Stimulated activated CD4-positive, alpha-beta T cell treated with anti-CD3 and anti-CD28 coated beads, Interleukin-12 subunit alpha, Interleukin-12 subunit beta, amount 100 ng/mL, for 48 hours (primary cell): ENCODE measurements at places on chromosomes 16 and 17.

DNA sequence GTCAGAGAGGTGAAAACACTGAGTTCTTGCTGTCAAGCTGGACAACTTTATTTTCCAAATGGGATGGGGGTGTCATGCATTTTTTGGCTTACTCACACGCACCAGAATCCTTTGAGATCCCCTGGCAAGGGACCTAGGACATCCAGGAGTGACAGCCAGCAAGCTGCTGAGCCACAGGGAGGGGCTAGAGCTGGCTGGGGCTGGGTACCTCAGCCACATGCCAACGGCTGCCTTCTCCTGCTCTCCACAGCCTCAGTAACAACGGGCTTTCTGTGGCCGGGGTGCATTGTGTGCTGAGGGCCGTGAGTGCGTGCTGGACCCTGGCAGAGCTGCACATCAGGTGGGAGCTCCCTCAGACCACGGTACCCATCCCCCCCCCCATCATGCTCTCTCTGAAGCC is 47.6 kb downstream of the NLRC5 start:
- DNase-seq, result no peak

GRCh38 chr16:80407265-80407987 is 133.4 kb upstream of the DYNLRB2 start:
- no peak for DNase-seq

- no peak for DNase-seq
Observed at GRCh38 chr17:41492351-41492750, 2.6 kb upstream of the KRT36 start.

- DNase-seq, result no peak
Observed at GRCh38 chr16:19301931-19302330, 16.4 kb downstream of the CLEC19A start.

GRCh38 chr17:61462719-61463315 is 10.6 kb downstream of the TBX4 start:
- DNase-seq, result no peak

GRCh38 chr17:17345294-17345597 is 42.1 kb downstream of the NT5M start:
- DNase-seq, result no peak

DNA sequence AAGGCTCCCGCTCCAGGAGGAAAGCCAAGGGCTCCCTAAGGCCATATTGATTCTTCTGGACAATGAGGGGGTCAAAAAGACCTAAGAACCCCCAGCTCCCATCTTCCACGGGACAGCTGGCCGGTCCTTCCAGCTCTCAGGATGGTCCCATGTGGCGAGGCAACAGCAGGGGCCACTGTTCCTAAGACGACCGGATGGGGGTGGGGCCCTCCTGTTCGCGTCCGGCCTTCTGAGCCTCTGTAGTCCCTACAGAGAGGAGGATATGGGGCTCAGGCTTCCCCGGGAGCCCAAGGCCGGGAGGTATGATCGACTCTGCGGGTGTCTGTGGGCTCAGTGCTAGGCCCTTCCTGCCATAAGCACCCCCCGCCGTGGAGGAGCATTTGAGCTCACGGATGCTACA is 6.0 kb upstream of the DCXR start:
- DNase-seq, result no peak

GRCh38 chr17:69448431-69449102 is 34.1 kb downstream of the MAP2K6 start:
- DNase-seq, result no peak

- DNase-seq, result no peak
Observed at GRCh38 chr17:38898291-38898679, 27.1 kb upstream of the LASP1NB start.

- DNase-seq, result no peak
Observed at GRCh38 chr17:77146246-77146632, 5.5 kb downstream of the SEC14L1 start.

- no peak for DNase-seq
Observed at GRCh38 chr17:39156491-39156890, 5.1 kb upstream of the PLXDC1 start.

DNA sequence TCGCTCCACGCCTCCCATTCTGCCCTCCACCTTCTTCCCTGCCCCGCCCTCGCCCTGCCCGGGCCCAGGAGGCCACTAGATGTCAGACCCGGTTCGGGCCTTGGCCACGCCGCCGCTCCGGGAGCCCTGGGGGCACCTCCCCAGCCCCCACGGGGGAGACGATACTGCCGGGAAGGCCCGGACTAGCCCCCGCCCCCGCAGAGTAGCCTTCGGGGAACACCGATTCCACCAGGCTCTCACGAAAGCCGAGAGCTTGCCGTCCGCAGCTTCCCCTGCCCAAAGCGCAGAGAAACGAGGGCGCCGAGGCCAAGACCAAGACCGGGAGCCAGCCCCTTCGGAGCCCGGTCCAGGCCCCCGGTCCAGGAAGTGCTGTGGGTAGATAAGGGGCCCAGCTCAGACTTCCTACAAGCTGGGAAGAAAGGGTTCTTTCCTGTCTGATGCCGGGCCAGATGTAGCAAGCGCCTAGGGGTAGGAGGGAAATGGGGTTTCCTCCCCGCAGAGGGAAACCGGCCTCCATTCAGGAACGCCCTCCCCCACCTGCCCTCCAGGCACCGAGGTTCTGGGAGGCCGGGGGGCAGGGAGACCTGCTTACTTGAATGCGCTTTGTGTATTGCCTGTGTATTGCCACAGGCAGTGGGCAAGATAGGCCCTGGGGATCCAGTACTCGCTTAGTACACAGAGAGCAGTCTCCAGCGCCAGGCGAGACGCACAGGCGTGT is 806 bp upstream of the CYB561 start:
- no peak for DNase-seq

DNA sequence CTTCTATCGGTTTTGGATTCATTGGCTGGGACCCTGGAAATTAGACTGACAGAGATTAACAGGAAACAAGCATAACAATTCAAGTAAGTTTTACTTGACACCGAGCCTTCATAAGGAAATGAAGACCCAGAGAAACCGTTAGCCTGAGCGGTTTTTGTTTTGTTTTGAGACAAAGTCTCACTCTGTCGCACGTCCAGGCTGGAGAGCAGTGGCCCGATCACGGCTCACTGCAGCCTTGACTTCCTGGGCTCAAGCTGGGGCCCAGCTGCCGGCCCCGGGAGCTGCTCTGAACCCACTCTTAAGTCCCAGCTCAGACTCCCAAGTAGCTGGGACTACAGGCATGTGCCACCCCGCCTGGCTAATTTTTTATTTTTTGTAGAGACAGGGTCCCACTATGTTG is 321.3 kb downstream of the SEC14L1 start:
- no peak for DNase-seq

DNA sequence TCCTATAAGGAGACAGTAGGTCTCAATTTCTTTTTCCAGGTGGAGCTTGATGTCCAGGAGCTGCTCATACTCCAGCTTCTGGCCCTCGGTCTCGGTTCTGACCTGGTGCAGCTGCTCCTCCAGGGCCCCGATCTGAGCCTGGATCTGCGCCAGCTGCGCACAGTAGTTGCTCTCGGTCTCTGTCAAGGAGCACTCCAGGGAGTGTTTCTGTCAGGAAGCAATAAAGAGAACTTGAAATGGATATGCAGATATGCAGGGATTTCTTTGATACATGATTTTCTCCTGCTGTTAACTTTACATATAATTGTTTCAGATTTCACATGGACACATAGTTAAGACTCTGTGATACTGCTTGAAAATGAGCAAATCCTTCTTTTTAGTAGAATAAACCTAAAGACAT is 4.7 kb downstream of the KRT25 start:
- no peak for DNase-seq
